ENCODE measurements at places on chromosomes 2 and 18.

DNA sequence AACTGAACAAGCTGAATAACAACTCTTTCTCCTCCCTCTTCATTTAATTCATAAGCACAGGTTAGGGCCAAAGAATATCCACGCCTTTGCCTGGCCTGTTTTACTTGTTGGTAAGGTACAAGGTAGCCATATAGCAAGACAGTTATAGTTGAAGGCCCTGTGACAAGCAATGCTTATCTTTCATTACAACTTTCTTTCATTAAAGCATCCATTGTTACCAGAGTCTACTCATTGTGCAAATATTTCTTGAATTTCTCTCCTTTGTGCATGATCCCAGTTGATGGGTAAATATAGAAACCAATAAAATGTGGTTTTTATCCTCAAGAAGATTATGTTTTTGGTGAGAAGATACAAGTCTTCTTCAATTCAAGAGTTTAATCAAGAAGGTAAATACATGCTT is 140.2 kb downstream of the UBE2E3 start:
- no peak for DNase-seq

DNA sequence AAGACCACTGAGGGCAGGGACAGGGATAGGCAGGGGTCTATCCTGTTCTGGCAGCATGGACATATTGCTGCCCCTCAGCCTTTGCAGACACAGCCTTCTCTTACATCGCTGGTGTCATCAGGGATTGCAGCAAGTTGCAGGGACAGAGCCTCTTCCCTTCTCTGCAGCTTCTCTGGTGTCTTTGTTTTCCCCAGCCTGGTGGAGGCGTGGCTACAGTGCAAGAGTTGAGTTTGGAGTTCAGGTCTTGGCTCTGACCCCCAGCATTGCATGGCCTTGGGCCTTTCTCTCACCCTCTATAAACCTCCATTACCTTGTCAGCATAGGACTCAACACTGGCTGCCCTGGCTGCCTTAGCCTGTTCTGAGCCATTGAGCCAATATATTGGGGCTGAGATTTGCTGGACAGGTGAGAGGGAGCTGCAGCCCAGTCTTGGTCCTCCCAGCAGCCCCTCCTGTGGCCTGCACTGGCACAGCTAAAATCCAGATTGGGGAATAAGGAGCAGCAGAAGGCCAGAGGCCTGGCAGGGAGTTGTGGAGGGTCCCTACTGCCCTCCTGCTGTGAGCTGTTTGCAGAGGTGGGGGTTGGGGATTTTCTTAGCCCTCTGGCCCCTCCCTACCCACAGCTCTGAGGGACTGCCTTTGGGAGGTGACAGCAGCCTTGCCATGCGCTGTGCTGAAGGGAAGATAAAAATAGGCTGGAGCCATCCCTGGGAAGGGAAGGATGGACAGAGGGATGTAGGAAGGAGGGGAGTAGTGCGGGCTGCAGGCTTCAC is 22.8 kb downstream of the EHD3 start:
- DNase-seq, result no peak

GRCh38 chr2:219416235-219416602 is 2.0 kb upstream of the DES start:
- DNase-seq, result no peak

GRCh38 chr2:231299267-231299666 is 96.2 kb upstream of the B3GNT7 start:
- no peak for DNase-seq

DNA sequence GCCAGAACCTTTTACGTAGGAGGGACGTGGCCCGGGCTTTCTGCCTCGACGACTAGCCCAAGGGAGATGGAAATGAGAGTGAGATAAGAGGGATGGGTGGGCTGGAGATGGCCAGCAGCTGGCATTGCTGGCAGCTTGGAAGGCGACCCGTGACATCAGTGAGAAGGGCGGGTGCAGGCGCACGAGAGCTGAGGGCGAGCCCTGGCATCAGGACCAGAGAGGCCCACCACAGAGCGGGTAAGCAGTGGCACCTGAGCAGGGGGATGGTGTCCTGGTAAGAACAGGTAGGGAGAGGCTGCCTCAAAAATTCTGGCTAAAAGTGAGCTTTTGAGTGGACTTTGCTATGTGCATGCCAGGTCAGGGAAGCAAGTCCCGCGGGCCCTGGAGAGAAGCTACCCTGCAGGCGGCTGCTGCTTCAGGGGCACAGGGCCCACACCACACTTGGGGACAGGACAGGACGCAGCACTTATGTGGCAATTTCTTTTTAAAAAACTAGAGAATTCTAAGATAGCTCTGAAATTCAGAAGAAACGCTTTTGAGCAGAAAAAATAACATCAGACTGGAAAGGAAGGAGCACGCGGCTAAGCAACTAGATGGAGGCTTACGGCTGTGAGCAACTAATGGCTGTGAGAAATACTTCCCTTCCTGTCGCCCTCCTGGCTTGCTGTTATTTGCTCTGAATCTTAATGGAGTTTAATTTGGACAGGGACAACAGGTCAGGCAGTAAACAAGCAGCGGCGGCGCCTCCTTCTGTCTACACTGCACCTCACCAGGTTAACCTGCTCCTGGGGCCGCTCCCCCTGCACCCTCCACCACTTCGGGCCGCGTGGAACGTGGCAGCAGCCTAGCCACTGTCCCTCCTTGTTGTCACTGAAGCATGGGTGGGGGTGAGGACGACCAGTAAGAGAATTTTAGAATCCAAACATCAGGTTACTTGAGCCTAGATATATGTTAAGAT is 20.5 kb downstream of the THAP4 start:
- no peak for DNase-seq

- no peak for DNase-seq
Observed at GRCh38 chr2:44529448-44529847, 167.7 kb downstream of the CAMKMT start.

DNA sequence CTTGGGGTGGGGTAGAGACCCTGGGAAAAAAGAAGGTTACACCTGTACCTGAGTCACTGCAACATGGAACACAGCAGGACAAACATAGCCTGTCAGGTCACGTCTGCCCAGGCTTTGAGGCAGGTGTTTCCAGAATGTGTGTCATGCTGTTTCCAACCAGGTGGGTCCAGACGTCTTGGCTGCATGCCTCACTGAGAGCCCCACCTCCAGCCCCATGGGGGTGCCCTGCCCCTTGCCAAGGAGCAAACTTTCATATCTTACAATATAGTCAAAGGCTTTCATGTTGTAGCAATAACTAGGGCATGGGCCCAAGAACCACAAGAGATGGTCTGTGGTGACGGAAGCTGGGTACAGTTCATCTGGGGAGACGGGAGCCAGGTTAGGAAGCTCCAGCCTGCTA is 499.7 kb downstream of the BCL11A start:
- no peak for DNase-seq

- no peak for DNase-seq
Observed at GRCh38 chr18:79949697-79950487, 1.6 kb downstream of the SLC66A2 start.

DNA sequence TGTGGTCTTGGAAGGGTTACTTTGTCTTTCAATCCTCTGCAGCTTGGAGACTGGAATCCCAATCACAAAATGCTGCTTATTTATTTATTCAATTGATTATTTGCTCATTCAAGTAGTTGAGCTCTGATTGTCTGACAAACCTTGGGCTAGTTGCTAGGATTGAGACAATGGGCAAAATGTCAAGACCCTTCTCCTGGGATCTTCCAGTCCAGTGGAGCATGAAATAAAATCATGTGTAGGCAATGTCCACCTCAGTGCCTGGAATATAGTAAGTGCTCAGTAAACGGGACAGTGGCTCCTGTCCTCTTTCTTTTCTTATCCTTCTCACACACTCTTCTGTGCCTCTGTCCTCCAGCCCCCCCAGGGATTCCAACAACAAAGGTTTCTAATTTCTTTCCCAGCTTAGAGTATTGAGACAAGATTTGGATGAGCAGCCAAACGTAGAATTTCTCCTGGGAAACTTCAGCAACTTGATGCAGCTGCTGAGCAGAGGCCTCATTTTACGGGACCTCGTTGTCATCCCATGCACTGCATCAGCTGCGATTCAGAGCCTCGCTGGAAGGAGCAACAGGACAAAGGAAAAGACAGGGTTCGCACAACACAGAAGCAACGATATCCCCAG is 545.0 kb downstream of the SOX11 start:
- DNase-seq, result no peak

- no peak for DNase-seq
Observed at GRCh38 chr18:50401295-50401694, 26.4 kb downstream of the SKA1 start.

GRCh38 chr2:205511641-205512040 is 170.7 kb upstream of the NRP2 start:
- peak; percentile 69 for DNase-seq

DNA sequence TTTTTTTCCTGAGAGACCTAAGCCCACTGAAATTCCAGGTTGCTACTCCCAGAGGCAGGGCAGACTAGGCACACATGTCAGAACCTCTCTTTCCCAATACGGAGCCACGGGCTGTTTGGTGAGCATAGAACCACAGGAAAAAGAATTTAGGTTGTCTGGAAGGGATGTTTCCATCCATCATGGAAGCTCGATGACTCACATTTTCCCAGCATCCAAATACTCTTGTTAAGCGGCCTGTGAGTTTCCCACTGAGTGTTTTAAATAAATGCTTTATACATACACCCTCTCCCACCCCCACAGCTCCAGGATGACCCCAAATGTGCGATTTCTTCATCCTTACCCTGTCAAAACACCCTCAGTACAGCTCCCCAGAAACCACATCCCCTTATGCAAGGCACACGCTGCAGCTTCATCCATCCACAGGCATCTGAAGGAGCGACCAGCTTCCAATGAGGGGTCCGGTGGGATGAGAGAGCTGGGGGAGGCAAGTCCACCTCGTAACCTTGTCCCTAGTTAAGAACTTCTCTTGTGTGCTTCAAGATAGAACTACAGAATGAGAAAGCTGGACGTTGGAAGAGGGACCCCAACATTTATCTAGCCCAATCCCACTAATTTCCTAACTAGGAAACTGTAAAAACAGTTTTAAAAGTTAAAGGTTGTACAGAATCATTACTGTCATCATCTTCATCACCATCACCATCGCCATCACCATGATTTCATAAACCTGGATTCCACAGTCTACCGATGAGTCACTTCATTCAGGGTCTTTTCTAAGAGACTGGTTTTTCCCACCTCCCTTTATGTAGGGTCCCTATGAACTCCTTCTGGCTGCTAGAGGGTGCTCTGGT is 63.5 kb upstream of the FZD7 start:
- DNase-seq, result peak; percentile 91

DNA sequence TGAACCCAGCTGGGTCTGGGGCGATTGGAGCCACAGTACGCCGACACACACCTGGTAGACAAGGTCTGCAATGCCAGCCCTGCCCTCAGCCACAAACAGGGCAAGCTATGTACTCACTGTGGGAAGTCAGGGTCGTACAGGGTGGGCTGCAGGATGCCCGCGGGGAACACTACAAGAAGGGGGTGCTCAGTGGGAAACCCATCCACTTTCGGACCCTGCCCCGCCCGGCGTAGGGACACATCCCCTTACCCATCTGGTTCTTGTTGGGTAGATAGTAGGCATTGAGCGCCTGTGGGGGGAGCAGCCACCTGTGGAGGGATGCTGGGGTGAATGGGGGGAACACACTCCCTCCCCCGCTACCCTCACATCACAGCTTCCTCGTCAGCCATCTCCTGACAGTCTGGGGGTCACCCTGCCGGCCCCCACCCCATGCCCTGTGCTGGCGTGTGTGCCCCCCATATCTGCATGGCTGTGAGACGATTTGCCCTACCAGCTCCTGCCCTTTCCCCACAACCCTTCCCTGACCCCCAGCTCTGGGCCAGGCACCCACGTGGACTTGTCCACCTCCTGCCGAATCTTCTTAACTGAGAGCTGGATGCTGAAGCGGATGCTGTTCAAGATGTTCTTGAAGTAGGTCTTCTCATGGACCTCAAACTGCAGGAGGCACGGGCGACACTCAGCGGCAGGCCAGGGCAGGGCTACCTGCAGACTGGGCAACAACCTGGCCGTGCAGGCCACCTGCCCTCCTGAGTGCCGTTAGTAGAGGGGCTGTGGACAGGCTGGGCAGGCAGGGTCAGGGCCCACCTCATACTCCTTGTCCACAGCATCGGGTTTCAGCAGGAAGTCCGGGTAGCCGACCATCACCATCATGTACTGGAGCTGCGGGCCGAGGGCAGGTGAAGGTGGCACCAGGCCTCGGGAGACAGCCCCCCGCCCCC is 5.1 kb downstream of the ECEL1 start:
- DNase-seq, result no peak

DNA sequence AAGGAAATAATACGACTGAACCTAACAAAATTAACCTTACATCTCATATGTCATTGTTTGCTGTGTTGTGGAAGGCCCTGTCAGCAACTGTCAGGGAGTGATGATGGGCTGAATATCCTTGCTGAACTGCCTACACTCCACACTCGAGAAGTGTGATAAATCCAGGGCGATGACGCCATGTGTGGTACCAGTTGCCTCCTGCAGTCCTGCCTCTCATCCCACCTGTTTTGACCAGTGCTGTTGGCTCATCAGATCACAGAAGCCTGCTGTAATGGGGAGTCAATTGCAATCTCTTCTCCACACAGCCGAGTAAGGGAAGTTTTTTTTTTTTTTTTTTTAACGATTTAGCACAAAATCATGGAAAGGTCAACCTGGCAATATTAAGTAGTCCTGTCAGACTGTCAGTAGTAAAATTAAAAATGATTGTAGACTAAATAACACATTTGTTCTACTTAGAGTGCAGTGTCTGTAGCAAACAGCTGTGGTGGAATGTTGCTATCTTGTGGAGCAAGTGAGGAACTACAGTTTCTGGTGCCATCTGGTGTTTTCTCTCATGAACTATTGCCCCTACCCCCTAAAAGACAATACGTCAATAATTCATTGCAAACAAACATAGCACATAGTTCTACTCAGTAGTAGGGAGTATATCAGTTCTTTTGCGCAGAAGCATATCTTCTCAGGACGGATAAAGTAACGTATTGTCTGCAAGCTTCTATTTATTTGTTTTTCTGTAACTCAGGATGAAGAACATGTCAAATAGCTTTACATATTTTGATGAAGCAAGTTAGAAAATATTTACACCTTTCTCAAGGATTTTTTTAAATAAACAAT is 347.6 kb downstream of the CTNNA2 start:
- no peak for DNase-seq

DNA sequence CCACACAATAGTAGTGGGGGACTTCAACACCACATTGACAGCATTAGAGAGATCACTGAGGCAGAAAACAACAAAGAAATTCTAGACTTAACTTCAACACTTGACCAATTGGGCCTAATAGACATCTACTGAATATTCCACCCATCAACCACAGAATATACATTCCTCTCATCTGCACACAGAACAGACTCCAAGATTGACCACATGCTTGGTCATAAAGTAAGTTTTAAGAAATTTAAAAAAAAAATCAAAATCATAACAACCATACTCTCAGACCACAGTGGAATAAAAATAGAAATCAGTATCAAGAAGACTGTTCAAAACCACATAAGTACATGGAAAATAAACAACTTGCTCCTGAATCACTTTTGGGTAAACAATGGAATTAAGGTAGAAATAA is 9.0 kb upstream of the FLACC1 start:
- no peak for DNase-seq

DNA sequence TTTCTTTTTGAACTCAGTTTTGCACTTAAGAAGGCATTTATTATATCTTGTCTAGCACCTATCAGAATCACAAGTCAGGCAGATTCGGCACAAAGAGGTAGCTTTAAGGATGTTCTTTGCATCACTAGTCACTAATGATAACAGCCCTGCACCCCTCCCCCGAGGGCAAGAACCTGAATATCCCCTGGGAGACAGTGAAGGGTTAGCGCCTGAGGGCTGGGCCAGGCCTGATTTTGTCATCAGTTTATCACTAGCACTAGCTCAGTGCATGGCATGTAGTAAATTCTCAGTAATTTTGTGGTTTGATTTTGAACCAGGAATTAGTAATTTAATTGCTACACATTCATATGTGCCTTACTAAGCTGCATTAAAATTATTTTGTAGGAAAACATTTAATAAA is 23.9 kb upstream of the HS6ST1 start:
- no peak for DNase-seq

GRCh38 chr2:38214209-38214717 is 138.3 kb upstream of the CYP1B1 start:
- DNase-seq, result no peak

Data from fibroblast of skin of left quadriceps (primary cell).